ENCODE measurements at places on chromosomes 11 and 22.

- peak; percentile 76 for DNase-seq
Measured at GRCh38 chr11:57480409-57481137, 20.2 kb downstream of the RTN4RL2 start.

DNA sequence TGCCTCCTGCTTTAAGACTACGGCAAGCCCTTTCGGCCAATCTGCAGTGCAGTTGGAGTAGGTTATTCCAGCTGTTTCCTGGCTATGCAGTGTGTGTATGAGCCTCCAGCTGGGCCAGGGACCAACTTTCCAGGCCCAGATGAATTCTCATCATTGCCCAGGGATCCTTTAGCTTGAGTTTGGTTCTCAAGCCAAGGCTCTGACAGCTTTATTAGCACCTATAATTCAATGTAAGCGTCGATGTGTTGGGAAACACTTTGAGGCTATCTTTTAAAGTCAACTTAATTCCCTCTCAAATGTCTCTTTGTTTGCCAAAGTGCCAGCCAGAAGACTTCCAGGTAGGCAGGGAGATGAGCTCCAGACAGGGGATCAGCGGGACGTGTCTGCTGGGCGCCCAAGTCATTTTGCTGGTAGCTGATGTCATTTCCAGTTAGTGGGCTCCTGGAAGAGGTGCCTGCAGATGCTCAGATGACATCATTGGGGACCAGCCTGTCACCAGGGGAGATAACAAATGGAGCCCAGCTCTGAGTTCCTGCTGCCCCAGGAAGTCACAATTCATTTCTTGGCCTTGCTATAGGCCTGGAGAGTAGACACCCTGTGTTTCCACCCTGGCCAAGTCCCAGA lies 520.4 kb downstream of the SOX6 start:
- no peak for DNase-seq

GRCh38 chr11:121439337-121439736 lies 12.8 kb upstream of the SORL1 start:
- no peak for DNase-seq

DNA sequence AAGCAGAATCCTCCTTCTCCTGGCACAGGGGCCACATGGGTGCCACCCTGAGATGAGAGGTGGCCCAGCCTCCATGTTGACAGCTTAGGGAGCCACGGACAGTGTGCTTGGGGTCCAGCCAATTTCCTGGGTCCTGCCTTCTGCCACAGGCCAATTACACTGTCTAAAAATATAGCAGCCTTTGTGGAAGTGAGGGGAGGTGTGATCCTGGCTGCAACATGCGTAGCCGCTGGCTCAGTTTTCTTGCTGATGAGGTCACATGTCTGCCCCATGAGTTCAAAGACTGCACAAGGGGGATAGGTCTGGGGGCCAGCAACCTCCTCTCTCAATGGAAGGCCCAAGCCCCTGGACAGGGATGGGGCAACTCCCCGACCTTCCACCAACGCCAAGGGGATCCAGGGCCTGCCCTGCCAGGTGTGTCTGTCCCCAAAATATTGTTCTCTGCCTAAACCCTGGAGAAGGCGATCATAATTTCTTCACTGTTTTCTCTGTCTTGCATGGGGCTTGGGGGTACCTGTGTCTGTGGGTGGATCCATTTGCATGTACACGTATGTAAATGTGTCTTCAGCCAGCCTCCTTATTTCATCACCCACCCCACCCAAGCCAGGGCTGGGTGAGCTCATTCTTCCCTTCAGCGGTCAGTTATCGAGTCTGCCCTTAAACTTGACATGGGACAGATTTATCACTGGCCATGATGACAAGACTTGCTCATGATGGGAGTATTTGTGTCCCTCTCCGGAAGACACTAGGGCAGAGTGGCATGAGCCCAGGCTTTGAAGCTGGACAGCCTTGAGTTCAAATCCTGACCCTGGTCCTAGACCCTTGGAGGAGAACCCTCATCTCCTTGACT lies 59.4 kb downstream of the OTOG start:
- no peak for DNase-seq

GRCh38 chr11:4559527-4560440 lies 14.8 kb downstream of the OR52M1 start:
- no peak for DNase-seq

DNA sequence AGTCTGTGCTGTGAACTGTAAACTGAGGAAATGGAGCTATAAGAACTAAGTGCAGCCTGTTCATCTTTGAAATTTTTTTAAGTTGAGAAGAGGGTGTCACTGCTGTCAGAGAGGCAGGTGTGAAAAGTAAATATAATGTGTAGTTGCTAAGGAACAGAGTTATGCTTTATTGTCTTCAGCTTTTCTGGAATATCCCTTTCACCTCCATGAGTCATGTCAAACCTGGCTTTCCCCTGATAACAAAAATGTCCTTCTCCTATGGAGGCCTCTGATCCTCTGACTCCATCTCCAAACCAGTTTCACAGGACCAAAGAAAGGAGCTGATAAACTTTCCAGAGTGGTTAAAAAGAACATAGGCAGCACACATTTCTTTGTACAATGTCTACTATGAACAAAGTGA lies 12.8 kb upstream of the MUC15 start:
- no peak for DNase-seq

DNA sequence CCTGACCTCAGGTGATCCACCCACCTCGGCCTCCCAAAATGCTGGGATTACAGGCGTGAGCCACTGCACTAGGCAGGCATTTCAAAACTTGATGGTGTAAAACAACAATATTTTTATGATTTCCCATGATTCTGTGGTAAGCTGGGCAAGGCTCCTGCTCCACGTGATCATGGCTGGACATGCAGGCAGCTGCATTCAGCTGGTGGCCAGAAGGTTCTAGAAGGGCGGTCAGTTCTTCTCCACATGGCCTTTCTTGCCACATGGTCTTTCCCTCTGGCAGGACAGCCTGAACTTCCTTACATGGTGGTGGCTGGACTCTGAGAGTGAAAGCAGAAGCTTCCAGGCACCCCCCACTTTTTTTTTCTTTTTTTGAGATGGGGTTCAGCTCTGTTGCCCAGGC lies 9.9 kb upstream of the RASD2 start:
- no peak for DNase-seq

DNA sequence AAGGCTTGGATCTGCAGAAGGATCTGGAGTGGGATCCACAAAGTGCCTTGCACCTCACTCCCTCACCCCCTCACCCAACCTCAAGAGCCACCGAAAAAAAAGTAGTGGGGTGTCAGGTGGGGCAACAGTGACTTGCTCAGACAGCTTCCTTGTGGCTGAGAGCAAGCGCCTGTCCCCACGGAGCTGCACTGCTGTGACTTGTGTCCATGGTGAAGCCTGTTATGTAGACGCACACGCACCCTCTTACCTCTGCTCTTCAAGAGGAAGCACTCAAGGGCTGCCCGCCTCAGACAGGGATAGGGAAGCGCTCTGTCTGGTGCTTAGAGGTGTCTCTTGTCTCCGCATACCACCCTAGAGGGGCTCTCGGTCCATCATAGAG lies 1.2 kb downstream of the DRD2 start:
- no peak for DNase-seq

DNA sequence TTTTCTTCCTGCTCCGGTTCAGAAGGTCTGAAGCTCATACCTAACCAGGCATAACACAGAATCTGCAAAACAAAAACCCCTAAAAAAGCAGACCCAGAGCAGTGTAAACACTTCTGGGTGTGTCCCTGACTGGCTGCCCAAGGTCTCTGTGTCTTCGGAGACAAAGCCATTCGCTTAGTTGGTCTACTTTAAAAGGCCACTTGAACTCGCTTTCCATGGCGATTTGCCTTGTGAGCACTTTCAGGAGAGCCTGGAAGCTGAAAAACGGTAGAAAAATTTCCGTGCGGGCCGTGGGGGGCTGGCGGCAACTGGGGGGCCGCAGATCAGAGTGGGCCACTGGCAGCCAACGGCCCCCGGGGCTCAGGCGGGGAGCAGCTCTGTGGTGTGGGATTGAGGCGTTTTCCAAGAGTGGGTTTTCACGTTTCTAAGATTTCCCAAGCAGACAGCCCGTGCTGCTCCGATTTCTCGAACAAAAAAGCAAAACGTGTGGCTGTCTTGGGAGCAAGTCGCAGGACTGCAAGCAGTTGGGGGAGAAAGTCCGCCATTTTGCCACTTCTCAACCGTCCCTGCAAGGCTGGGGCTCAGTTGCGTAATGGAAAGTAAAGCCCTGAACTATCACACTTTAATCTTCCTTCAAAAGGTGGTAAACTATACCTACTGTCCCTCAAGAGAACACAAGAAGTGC lies 661 bp upstream of the MALAT1 start:
- peak; percentile 64 for DNase-seq

- no peak for DNase-seq
Measured at GRCh38 chr11:129418039-129418438, 42.4 kb downstream of the BARX2 start.

- DNase-seq: no peak
Measured at GRCh38 chr22:49344161-49344560, 483.5 kb downstream of the BRD1 start.

DNA sequence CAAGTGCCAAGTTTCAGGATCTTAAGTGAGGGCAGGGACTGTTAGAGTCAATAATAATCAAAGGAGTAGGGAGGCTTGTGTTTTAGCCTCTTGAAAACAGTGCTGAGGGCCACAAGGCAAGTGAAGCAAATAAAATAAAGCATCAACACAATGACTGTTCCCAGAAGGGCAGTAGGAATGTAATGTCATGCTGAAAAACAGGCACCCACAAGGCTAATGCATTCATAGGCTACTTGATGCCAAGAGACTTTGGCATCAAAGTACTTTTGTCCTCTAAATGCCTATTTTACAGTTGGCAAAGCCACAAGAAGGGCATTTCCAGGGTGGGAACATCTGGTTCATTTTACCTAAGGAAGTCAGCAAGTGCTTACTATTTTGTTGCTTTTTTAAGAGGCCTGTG lies 22.9 kb downstream of the RAB39A start:
- no peak for DNase-seq

GRCh38 chr11:70694371-70694770 lies 296.0 kb downstream of the CTTN start:
- no peak for DNase-seq

- DNase-seq: no peak
Measured at GRCh38 chr22:46528121-46528610, 9.3 kb downstream of the CELSR1 start.

DNA sequence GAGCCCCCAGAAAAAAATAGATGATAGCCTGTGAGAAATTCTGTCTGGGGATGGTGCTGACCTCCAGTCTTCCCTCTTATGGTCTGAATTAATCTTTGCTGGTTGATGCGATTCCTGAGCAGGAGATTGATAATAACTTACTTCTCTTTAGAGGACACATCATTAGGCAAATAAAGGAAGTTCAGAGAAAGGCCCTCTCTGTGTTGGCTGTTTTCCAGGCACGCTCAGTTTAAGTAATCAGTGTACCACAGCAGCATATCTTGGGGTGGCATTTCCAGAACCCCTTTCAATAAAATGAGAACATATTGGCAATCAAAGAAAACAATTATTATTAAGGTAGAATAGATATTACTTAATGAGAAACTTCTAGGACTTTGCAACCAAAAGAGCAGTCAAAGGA lies 1129.3 kb upstream of the RAG2 start:
- DNase-seq: no peak

DNA sequence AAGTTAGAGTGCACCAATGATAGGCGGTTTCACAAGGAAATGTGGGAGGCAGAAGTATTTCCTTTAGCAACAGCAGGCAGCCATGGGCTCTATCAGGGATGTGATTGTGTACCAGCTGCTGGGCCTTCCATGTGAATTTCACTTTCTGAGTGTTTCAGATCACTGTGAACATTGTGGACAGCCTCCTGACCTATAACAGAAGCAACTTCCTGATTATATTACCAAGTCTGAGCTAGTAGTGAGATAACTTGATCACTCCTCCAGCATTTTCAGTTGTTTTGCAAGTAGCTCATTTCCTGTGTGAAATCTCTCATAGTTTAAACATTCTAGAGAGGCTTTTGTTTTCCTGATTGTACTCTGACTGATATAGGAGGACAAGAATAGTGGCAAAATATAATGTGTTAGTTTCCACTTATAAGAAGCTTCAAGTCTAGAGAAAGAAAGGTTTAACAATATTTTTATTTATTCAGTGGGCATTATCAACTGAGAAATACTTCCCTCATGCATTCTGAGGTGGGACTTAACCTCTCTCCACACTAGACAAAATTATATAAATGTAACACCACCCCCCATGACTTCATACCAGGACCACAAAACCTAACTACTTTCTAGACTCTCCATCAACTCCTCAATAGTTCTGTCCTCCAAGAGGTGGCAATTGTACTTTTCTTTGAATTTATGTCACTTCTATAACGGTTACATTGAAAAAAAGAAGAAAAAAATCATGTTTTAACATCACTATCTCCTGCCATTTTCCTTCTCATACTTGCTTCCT lies 184.2 kb upstream of the LUZP2 start:
- no peak for DNase-seq

DNA sequence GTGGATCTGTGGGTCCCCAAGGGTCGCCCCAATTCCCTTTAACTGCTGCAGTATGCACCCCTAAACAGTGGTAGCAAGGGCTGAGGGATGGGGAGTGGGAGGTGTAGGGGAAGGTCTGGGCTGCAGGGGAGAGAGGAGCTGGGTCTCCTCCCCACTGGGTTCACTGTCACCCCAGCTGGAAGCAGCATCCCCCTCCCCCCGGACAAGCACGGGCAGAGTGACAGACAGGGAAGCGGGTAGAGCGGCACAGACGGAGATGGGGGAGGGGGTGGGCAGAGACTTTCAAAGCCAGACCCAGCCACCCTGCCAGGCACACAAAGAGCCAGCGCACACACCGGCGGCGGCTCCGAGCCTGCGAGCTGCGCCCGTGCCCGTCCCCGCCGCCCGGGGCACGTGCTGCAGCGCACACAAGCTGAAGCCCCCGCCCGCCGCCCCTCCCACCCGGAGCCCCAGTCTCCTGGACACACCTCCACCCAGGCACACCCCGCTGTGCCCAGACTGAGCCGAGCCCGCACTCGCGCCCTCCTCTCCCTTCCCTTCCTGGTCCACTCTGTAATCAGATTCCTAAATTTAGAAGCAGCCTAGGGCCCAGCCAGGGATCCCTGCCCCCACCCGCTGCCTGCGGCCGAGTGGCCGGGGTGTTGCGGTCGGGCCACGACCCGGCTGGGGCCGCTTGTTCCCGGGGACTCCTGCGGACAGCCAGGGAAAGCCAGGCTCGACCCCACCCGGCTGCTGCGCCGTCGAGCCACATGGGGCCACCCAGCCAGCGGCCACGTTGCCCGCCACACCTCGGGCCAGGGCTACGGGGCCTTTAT lies 935 bp upstream of the RCOR2 start:
- DNase-seq: peak; percentile 35

GRCh38 chr11:100927579-100927978 lies 202.0 kb downstream of the PGR start:
- DNase-seq: no peak

DNA sequence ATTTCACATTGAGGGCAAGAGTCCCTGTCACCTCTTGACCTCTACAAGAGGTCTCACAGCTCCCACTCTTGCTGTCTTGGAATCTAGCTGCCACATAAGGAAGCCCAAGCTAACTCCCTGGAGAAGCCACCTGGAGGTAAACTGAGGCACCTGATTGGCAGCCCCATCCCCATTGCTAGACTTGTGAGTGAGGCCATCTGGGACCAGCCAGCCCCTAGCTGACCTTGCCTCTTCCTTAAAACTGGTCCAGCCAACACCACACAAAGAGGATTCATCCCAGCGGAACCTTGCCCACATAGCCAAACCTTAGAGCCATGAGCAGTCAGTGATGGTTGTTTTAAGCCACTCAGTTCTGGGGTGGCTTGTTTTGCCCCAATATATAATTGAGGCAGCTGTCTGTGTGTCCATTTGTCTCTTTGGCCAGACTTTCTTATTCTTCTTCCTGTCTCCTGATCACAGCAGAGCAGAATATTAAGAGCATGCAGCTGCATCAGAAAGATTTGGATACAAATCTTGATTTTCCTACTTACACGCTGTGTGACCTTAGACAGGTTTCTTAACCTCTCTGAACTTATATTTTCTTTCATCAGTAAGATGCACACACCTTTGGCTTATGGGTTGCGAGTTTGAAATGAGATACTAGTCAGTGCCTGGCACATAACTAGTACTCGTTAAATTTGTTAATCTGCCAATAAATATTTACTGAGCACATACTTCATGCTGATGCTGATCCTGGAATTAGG lies 74.3 kb upstream of the TP53I11 start:
- no peak for DNase-seq
